Liver (tissue), 10 donors: ENCODE measurements at places on chromosomes 6 and 20. TPM values are rescaled to one million over a fixed set of nuclear protein-coding genes. Genes with fewer than 3 reads are reported as not detected.

The CRISP2 gene
- not detected for total RNA-seq

GRCh38 chr6:50780382-50780781 is 38.3 kb upstream of the TFAP2B start:
- DNase-seq, result no peak

GRCh38 chr20:19017104-19017690 is 195.2 kb upstream of the SLC24A3 start:
- DNase-seq, result no peak

DNA sequence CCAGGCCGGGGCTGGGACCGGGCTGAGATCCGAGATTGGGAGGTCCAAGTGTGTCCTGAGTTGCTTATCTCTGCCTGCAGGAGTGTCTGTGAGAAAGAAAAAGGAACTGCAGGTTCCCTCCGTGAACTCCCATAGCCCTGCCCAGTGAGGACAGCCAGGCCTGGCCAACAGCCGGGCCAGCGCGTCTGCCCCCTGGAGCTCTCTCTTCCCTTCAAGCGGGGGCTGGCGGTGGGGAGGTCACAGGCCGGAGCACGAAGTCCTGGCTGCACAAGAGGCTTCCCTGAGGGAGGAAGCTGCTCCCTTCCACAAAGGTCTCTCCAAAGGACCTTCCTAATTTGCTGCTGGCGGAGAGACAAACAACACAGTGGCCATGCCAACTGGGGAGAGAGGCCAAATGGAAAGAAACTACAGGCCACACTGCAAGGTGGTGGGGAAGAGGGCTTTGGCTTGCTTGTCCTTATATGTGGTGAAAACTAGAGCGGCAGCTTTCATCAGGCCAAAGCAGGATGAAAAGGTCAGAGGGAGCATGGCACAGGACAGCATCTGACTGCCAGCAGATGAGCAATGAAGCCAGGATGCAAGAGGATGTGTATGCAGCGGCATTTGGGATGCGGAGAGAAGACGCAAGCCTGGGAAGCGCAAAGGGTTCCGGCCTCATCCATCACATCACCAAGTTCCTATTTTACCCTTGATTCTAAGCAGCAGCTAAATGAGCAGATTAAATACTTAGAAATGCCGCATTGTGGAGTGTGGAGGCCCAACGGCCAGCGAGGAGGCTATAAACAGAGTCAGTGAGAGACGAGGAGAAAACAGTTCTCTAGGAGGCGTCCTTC is 260.0 kb downstream of the ERMARD start:
- DNase-seq, result no peak

DNA sequence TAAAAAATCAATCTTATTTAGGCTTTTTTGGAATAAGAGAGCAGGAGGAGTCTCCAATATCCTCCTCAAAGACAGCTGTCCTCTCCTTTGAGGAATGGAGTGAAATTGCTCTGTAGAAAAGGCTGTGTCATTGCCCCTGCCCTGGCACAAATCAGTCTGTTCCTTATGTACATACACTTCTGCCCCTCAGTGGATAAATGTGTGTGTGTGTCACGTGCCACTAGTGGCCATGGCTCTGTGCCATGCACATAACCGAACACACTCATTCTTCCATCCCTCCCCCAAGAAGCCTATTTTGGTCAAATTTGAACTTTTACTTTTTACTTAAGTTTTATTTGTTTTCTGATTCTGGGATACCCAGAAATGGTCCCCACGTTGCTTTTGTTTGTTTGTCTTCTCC is 49.2 kb downstream of the ANKS1A start:
- DNase-seq, result no peak

The AHCY gene
- 105 TPM for total RNA-seq

GRCh38 chr6:146889303-146889702 is 290.5 kb downstream of the ADGB start:
- no peak for DNase-seq

DNA sequence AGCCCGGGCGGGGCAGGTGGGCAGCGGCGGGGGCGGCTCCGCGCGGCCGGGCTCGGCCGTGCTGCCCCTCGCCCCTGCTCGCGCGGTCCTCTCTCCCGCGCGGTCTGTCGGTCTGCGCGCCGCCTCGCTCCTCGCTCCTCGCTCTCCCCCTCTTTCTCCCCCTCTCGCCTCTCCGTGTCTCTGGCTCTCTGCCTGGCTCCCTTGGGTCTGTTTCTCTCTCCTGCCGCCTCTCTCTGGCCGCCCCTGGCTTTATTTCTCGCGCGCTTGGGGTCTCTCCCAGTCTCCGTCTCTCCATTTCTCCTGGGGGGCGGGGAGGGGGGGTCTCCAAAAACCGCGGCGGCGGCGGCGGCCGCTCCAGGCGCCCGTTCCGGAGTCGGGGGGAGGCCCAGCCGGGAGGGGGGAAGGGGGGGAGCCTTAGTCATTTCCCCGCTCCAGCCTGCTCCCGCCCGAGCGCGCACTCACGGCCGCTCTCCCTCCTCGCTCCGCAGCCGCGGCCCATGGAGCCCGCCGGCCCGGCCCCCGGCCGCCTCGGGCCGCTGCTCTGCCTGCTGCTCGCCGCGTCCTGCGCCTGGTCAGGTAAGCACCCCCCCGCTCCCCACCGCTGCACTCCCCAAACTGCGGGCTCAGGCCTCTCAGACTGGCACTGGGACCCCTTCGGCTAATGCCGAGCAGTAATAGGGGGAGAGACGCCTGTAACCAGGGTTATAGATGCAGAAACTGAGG is at the start of gene SIRPA:
TSS of gene SIRPA (plus strand) at position 457 of the 723 bp plus-strand sequence. CDS start at position 498, 41 bp downstream.
- DNase-seq, result no peak
